ENCODE measurements at places on chromosomes 12 and 14. TPM values are rescaled to one million over a fixed set of nuclear protein-coding genes. Genes with fewer than 3 reads are reported as not detected.

Gene ZNF219
- 4.5 TPM for total RNA-seq

Gene KCNC2
- total RNA-seq, result not detected

Gene MOK
- total RNA-seq, result 3.0 TPM

Gene MYH6
- 0.28 TPM for total RNA-seq

Gene GRIN2B
- not detected for total RNA-seq

Gene C12orf42
- total RNA-seq, result not detected

- H3K27ac ChIP-seq, result no peak overlapping the region
- H3K27me3 ChIP-seq, result peaks cover 14% of the 10 kb centered on the region
These were observed 93.6 kb downstream of the OTX2 start for GRCh38 chr14:56716705-56717104.

- no peak overlapping the region for H3K27ac ChIP-seq
- H3K4me3 ChIP-seq, result no peak overlapping the region
- H3K4me1 ChIP-seq, result peaks cover 3% of the 10 kb centered on the region
- H3K36me3 ChIP-seq, result no peaks in the 10 kb centered on the region
- H3K27me3 ChIP-seq, result peaks cover 29% of the 10 kb centered on the region
These were observed 198.9 kb downstream of the RBM19 start for GRCh38 chr12:113766879-113767878.

- no peak overlapping the region for H3K27ac ChIP-seq
- peaks cover 11% of the 10 kb centered on the region for H3K27me3 ChIP-seq
- H3K4me3 ChIP-seq, result no peak overlapping the region
- no peaks in the 10 kb centered on the region for H3K36me3 ChIP-seq
These were observed 75.2 kb upstream of the DNM1L start for GRCh38 chr12:32603858-32604257.

DNA sequence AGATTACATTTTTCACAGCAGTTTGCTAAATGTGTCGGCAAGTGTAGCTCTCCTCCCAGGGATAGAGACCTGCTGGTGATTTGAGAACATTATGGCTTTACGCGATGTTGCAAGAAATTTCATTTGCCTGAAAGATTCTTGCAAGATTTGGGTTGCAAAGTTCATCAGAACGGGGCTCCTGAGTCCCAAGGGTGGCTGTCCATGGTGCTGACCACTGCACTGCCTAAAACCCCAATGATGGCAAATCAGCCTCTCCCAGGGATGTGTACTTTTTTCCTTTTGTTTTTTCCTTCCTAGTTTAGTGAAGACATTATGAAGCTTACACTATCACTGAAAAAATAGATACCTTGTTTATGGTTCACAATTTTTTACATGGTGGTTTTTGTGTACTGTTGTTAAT lies 85.4 kb downstream of the WSCD2 start:
- H3K27me3 ChIP-seq, result peaks cover 24% of the 10 kb centered on the region
- no peak for DNase-seq
- H3K36me3 ChIP-seq, result no peaks in the 10 kb centered on the region
- H3K4me3 ChIP-seq, result no peak overlapping the region
- H3K27ac ChIP-seq, result no peak overlapping the region

GRCh38 chr12:118288174-118288573 lies 84.5 kb downstream of the TAOK3 start:
- no peak for DNase-seq
- H3K4me1 ChIP-seq, result peaks cover 23% of the 10 kb centered on the region
- H3K4me3 ChIP-seq, result no peak overlapping the region
- H3K36me3 ChIP-seq, result no peaks in the 10 kb centered on the region
- H3K27ac ChIP-seq, result no peak overlapping the region
- no peaks in the 10 kb centered on the region for H3K27me3 ChIP-seq

DNA sequence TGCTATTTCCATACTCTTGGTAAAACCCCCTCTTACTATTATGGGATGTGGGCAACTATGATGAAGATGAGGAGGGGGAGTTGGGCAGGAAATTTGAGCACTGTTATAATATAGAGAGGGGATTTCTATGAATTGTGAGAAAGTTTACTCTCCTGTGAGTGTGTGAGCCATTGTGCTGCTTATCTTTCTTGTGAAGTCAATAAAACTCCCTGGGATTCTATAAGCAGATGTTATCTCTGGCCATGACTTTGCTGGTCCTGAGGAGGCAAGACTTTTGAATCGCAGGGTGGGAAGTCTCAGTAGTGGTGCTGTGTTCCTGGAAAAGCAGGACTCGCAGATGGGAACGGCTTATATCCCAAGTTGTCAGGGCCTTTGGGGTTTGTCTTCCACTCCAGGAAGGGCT lies 62.2 kb downstream of the EMP1 start:
- no peaks in the 10 kb centered on the region for H3K36me3 ChIP-seq
- DNase-seq, result no peak
- no peak overlapping the region for H3K4me3 ChIP-seq
- peaks cover 4% of the 10 kb centered on the region for H3K27me3 ChIP-seq

GRCh38 chr14:90111895-90112534 lies 50.2 kb downstream of the KCNK13 start:
- H3K27me3 ChIP-seq, result peaks cover 17% of the 10 kb centered on the region
- DNase-seq, result no peak
- no peaks in the 10 kb centered on the region for H3K4me1 ChIP-seq
- H3K27ac ChIP-seq, result no peak overlapping the region
- no peaks in the 10 kb centered on the region for H3K36me3 ChIP-seq

DNA sequence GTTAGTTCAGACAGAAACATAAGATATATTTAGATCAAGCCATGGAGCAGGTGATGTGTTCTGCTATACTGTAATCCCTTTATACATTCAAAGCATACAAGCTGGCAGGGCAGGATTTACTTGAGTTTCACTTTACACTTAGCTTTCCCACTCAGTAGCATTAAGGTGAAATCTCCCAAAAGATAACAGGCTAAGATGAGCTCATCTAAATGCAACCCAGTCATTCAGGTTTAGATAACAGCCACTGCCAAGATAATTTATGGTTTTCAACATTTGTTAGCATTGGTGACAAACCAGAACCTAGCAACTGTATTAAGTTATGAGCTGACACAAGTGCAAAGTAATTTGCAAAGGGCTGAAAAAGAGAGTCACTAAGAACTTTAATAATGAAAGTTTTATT lies 925.1 kb upstream of the ATXN7L3B start:
- H3K4me3 ChIP-seq, result no peak overlapping the region
- H3K36me3 ChIP-seq, result peaks cover 10% of the 10 kb centered on the region
- no peak overlapping the region for H3K27ac ChIP-seq
- no peaks in the 10 kb centered on the region for H3K4me1 ChIP-seq
- H3K27me3 ChIP-seq, result no peaks in the 10 kb centered on the region

GRCh38 chr12:81206429-81206828 lies 128.6 kb downstream of the ACSS3 start:
- no peaks in the 10 kb centered on the region for H3K27me3 ChIP-seq
- H3K4me3 ChIP-seq, result no peak overlapping the region
- no peak for DNase-seq
- no peak overlapping the region for H3K27ac ChIP-seq
- no peaks in the 10 kb centered on the region for H3K36me3 ChIP-seq

GRCh38 chr12:108457006-108457733 lies 57.9 kb upstream of the FICD start:
- peaks cover 12% of the 10 kb centered on the region for H3K27me3 ChIP-seq
- peaks cover 11% of the 10 kb centered on the region for H3K4me1 ChIP-seq
- no peaks in the 10 kb centered on the region for H3K36me3 ChIP-seq
- H3K27ac ChIP-seq, result no peak overlapping the region
- no peak overlapping the region for H3K4me3 ChIP-seq
- no peak for DNase-seq

- H3K36me3 ChIP-seq, result peaks cover 5% of the 10 kb centered on the region
- DNase-seq, result no peak
- peak overlapping the region; percentile 62 for H3K27ac ChIP-seq
- H3K4me3 ChIP-seq, result no peak overlapping the region
These were observed 186.6 kb upstream of the PLEKHG7 start for GRCh38 chr12:92516277-92516600.

- H3K27ac ChIP-seq, result no peak overlapping the region
- no peaks in the 10 kb centered on the region for H3K36me3 ChIP-seq
- DNase-seq, result no peak
- peaks cover 49% of the 10 kb centered on the region for H3K4me1 ChIP-seq
- H3K27me3 ChIP-seq, result no peaks in the 10 kb centered on the region
These were observed 9.0 kb downstream of the KCTD10 start for GRCh38 chr12:109467978-109468676.

- H3K36me3 ChIP-seq, result no peaks in the 10 kb centered on the region
- peaks cover 51% of the 10 kb centered on the region for H3K27me3 ChIP-seq
- no peak overlapping the region for H3K27ac ChIP-seq
- peak overlapping the region; percentile 62 for H3K4me3 ChIP-seq
- H3K4me1 ChIP-seq, result peaks cover 59% of the 10 kb centered on the region
- DNase-seq, result peak; percentile 80
These were observed 6.0 kb upstream of the SHMT2 start for GRCh38 chr12:57223191-57224165.

DNA sequence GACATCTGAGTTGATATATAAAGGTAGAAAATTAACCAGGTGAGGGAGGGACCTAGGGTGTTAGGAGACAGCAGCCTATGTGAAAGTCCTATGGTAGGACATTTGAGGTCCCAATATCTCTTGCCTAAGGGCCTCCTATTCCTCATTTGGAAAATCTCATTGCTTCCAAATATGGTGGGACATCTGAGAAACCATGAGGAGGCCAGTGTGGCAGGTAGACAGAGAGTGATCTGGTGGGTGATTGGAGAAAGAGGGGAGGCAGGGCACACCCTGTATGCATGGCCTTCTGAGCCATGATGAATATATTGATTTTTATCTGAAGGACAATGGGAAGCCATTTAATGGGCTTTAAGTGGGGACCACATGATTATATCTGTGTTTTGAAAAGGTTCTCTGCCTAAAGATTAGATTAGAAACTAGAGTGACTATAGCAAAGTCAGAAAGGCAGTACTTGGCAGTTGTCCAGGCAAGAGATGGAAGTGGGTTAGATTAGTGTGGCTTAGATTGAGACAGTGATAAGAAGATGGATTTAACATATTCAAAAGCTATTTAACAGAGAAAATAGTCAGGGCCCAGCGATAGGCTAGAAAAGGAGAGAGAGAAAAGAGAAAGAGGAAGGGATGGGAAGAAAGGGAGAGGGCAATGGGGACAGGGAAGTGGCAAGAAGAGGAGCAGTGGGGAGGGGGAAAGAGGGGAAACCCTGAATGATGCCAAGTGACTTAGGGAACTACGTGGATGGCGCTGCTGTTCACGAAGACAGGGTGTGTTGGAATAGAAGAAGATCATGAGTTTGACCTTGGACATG lies 237.2 kb upstream of the SRRM4 start:
- H3K27ac ChIP-seq, result no peak overlapping the region
- H3K4me1 ChIP-seq, result peaks cover 4% of the 10 kb centered on the region
- H3K27me3 ChIP-seq, result peaks cover 24% of the 10 kb centered on the region
- no peaks in the 10 kb centered on the region for H3K36me3 ChIP-seq
- DNase-seq, result no peak

GRCh38 chr14:47278233-47278842 lies 397.1 kb downstream of the MDGA2 start:
- H3K36me3 ChIP-seq, result peaks cover 4% of the 10 kb centered on the region
- no peak for DNase-seq
- H3K27ac ChIP-seq, result no peak overlapping the region
- H3K4me3 ChIP-seq, result no peak overlapping the region
- no peaks in the 10 kb centered on the region for H3K4me1 ChIP-seq

GRCh38 chr12:118271183-118271582 lies 101.5 kb downstream of the TAOK3 start:
- H3K4me3 ChIP-seq, result no peak overlapping the region
- no peaks in the 10 kb centered on the region for H3K36me3 ChIP-seq
- peaks cover 23% of the 10 kb centered on the region for H3K4me1 ChIP-seq
- H3K27ac ChIP-seq, result no peak overlapping the region

GRCh38 chr12:17214929-17215328 lies 609.0 kb upstream of the LMO3 start:
- H3K36me3 ChIP-seq, result no peaks in the 10 kb centered on the region
- no peak for DNase-seq
- H3K4me3 ChIP-seq, result no peak overlapping the region
- H3K27ac ChIP-seq, result no peak overlapping the region
